ENCODE measurements at places on chromosomes 16 and 17. TPM values are rescaled to one million over a fixed set of nuclear protein-coding genes. Genes with fewer than 3 reads are reported as not detected.

DNA sequence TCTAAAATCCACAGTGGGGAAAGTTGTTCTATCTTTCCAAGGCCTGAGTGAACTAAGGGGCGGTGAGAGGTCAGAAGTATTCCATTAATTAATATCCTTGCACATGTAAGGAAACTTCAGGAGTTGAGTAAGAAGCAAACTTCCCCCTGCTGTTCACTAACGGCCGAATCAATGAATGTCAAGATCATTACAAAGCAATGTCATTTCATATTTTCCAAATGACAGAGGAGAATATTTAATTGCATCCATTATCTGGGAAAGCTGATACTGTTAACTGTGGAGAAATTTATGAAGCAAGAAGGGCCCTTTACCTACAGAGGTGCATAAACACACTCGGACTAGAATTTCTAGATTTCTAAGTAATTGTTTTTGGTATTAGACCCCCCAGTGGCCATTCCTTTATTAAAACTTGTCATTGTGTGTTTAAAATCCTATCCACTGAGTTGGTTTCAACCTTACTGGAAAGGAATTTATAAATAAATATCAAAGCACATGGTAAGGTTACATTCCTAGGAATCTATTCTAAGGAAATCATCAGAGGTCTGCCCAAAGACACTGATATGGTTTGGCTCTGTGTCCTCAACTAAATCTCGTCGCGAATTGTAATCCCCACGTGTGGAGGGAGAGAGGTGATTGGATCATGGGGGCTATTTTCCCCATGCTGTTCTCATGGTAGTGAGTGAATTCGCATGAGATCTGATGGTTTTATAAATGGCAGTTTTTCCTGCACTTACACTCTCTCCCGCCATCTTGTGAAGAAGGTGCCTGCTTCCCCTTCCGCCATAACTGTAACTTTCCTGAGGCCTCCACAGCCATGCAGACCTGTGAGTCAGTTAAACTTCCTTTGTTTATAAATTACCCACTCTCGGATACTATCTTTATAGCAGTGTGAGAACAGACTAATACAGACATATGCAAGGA, 20.4 kb upstream of the SMURF2 start:
- DNase-seq, result no peak

- no peak for DNase-seq
These were observed 23.5 kb downstream of the AATF start for GRCh38 chr17:36972186-36972700.

DNA sequence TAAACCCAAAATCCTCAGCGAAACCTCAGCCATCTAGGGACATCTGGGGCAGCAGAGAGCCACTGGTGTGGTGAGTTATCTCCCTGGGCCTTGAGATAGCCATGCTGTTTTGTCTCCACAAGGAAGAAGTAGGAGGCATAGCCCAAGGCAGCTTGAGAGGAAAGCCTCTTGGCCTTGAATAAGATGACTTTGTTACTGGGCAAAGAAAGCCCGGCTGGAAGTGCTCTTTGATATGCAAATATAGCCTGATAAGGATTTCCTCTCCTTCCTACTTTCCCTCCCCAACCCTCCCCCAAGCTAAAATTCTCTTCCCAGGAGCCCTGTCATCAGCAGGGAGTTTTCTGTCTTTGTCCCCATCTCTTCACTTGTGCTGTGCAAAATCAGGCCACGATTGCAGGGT, 694.4 kb downstream of the MAF start:
- no peak for DNase-seq

GRCh38 chr17:39405436-39405835, 4.0 kb upstream of the FBXL20 start:
- no peak for DNase-seq

DNA sequence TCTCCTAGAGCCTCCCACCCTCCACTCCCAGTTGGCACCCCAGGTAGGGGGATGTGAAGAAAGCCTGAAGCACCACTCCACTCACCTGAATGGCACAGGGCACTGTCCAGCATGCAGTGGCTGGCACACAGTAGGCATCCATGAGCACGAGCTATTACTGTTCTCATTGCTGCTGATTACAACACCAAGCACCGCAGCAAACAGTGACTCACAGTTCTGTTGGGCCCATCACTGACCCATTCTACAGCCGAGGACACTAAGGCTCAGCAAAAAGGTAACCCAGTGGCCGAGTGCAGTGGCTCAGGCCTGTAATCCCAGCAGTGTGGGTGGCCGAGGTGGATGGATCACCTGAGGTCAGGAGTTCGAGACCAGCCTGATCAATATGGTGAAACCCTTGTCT, 2.7 kb downstream of the ZSCAN10 start:
- DNase-seq, result no peak

GRCh38 chr17:45974916-45975630, 24.0 kb upstream of the STH start:
- DNase-seq, result no peak

GRCh38 chr17:48726916-48727286, 1.6 kb downstream of the HOXB13 start:
- no peak for DNase-seq

CTRB2 gene
- 7.3 TPM for total RNA-seq

OR1A1 gene
- total RNA-seq, result not detected

CLN3 gene
- total RNA-seq, result 26.8 TPM

P3H4 gene
- total RNA-seq, result 12.8 TPM

FBXW10B gene
- 0.94 TPM for total RNA-seq

ANKS3 gene
- 34.4 TPM for total RNA-seq

GRIN2A gene
- 0.89 TPM for total RNA-seq

All from sciatic nerve (tissue), 2 donors.